ENCODE measurements at places on chromosomes 5 and 9.

- no peak for DNase-seq
These were observed 28.6 kb downstream of the PTPDC1 start for GRCh38 chr9:94112716-94113465.

GRCh38 chr5:40689438-40689837 is 9.7 kb downstream of the PTGER4 start:
- DNase-seq = no peak

DNA sequence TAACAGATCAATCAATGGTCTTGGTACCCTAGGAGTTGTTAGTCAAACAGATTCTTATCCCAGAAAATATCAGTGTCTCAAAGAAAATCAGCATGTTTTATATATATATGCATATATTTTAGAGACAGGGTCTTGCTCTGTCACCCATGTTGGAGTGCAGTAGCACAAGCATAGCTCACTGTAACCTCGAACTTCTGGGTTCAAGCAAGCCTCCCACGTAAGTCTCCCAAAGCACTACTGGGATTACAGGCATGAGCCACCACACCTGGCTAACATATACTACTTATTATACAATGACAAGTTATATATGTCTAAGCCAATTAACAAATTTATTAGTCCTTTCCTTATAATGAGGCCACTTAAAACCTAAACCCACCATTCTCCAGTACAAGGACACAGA is 10.4 kb downstream of the RAB14 start:
- no peak for DNase-seq

DNA sequence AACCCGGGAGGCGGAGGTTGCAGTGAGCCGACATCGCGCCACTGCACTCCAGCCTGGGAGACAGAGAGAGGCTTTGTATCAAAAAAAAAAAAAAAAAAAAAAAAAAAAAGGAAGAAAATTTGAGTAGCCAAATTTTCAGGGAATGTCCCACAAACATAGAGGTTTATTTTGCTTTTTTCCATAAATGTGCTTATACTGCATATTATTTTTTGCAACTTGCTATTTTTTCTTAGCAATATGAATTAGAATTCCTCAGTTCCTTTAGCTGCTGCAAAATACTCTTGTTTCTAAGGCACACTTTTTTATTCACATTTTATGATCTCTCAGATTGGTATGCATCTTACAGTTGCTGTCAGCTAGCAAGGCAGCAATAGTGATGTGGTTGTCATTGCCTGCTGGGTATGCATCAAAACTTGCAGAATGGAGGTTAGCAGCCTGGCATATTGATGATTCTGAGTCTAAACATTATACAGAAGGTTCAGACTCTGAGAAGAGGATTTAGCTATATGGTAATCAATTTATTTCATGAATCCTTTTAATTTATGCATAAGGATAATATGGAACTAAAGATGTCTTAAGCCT is 13.0 kb upstream of the MSANTD3 start:
- DNase-seq = no peak

- no peak for DNase-seq
These were observed 394.5 kb upstream of the EDIL3 start for GRCh38 chr5:84779186-84779585.

- no peak for DNase-seq
These were observed 593.9 kb upstream of the GRAMD2B start for GRCh38 chr5:125829349-125829748.
